ENCODE measurements at places on chromosomes 5 and 9.
A peak's percentile ranks its signal among the peaks of the same experiment; 100 is the strongest.

- DNase-seq = no peak
These were observed 334.7 kb downstream of the FBXL7 start for GRCh38 chr5:15834596-15835245.

GRCh38 chr9:111601237-111602018 lies 2.0 kb upstream of the PTGR1 start:
- no peak for DNase-seq

- peak; percentile 47 for DNase-seq
These were observed 113.4 kb downstream of the SYK start for GRCh38 chr9:90914868-90915483.

DNA sequence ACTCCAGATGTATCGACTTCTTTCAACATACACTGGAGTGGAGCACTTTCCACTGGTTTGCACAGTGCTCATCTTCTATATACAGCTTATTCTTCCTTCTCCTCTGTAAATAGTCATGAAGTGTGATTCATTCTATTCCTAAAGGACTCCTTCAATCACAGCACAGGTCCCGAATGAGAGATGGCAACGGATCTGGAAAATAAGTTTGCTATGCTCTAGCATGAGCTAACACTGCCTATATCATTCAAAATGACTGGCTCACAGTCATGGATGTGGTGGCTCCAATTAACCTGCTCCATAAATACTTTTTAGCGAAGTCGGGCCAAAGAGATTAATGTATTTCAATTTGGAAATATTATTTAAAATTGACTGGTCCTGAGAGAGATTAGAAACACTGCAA lies 272.1 kb upstream of the CDH6 start:
- no peak for DNase-seq

GRCh38 chr9:15371448-15371845 lies 51.2 kb upstream of the SNAPC3 start:
- DNase-seq = no peak

DNA sequence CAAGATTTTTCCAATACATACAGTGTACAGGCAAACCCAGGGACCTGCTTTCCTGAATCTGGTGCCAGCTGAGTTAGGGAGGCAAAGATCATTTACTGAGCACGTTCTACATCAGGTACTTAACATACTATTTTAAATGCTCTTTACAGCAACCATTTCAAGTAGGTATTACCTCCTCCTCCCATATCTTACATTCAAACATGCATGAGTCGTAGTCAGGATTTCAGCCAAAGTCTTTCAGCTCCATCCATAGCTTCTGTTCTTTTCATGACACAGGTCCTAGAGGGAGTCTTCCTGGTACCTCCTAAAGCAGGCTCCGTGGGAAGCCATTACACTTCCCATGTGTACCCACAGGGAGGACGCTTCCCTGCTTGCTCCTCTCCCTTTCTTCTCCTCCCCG lies 11.7 kb downstream of the KCNV2 start:
- no peak for DNase-seq

- no peak for DNase-seq
These were observed 6.2 kb downstream of the EXOC3 start for GRCh38 chr5:449151-449550.

DNA sequence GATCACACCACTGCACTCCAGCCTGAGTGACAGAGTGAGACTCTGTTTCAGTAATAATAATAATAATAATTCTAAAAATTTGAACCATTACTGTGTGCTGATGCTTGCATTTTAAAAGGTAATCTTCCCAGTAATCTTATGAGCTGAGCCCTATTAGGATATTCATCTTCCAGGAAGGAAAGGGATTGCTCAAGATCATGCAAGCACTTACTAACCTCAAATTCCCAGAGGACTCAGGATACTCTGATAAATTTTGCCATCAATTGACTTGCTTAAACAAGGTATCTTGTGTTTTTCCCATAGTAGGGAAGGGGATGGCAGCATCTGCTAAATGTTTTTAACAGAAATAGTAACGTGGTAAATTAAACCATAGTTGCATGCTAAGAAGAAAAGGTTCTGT lies 176.4 kb upstream of the MRPS30 start:
- no peak for DNase-seq

DNA sequence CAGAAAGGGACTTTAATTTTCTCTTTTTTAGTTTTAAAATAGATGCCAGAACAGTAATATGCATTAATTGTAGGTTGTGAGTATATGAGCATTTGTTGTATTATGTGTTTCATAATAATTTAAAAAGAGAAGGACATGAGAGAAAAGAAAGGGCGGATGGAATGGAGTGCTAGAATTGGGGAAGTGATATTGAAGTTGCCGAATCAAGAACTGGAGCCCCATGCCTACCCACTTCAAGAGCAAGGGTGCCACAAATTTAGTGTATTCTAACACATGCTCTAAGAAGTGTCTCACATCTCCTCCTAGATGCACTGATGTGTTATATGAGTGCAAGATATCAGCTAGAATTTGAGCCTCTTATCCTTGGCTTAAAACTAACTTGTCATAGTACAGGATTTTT lies 43.6 kb upstream of the FYB1 start:
- DNase-seq = no peak

- no peak for DNase-seq
These were observed 69.8 kb downstream of the MRPL36 start for GRCh38 chr5:1729641-1730486.

- peak; percentile 30 for DNase-seq
These were observed 12.9 kb downstream of the CXCL14 start for GRCh38 chr5:135565725-135566421.

GRCh38 chr5:76477571-76477970 lies 74.5 kb downstream of the IQGAP2 start:
- DNase-seq = no peak

- DNase-seq = no peak
These were observed 5.7 kb upstream of the DOCK2 start for GRCh38 chr5:169631360-169631759.

DNA sequence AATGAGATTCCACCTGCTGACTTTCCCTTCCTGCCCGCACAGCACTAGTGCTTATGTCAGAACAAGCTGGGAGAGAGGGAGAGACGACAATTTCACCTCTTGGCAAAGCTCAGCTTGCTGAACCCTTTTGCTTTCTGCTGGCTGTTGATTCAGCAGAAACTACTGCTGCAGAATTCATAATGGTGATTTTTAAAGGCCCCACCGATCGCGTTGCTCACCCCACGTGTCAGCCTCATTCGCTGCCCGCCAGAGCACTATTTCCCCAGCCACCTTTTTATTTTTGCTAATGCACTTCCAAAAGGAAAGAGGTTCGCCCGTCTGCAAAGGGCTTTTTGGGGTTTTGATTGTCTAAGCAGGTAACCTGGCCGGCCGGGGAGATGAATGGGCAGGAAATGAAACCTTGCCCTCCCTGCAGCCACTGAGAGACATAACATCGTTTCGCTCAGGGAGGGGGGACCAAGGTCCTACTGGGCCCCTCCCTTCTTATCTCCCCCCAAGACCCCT lies 1.3 kb downstream of the PPP2R2B start:
- DNase-seq = no peak

- no peak for DNase-seq
These were observed 95.7 kb upstream of the EGFLAM start for GRCh38 chr5:38162625-38163024.

- no peak for DNase-seq
These were observed 24.4 kb downstream of the CYFIP2 start for GRCh38 chr5:157290156-157290980.

DNA sequence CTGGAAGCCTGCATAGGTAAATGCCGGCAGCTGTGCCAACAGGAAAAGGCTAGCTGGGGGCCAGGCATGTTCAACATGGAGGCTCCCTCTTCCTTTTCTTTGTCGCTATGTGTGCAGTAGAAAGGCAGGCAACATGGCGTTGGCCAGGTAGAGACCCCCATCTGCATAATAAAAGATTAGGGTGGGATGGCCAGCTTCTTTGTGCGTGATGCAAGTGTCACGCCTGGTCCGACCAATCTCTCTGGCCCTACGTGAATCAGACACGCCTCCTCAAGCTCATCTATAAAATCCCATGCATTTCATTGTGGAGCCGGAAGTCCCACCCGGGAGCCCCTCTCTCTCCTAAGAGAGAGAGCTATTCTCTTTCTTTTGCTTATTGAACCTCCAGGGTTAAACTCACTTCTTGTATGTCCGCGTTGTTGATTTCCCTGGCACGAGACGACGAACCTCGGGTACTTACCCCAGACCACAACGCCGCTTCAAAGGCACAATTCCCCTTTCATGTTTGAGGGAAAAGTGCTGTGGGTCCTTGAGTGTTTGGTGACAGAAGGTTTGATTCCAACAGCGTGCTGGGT lies 25.0 kb upstream of the C5orf47 start:
- no peak for DNase-seq

DNA sequence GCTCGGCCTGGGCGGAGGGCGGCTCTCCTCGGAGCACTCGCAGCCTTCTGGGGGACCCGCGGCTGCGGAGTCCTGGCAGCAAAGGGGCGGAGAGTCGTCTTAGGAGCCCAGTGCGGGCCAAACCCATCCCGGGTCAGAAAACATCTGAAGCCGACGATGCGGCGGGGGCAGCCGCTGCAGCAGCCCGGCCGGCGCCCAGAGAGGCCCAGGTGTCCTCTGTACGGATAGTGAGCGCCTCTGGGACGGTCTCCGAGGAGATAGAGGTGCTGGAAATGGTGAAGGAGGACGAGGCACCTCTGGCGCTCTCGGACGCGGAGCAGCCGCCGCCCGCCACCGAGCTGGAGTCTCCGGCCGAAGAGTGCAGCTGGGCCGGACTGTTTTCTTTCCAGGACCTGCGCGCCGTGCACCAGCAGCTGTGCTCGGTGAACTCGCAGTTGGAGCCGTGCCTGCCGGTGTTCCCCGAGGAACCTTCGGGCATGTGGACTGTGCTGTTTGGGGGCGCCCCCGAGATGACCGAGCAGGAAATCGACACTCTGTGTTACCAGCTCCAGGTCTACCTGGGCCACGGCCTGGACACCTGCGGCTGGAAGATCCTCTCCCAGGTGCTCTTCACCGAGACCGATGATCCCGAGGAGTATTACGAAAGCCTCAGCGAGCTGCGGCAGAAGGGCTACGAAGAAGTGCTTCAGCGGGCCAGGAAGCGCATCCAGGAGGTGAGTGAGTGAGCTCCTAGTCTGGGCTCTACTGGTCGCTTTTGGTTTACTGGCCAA lies 1.2 kb downstream of the JMY start:
- DNase-seq = no peak

DNA sequence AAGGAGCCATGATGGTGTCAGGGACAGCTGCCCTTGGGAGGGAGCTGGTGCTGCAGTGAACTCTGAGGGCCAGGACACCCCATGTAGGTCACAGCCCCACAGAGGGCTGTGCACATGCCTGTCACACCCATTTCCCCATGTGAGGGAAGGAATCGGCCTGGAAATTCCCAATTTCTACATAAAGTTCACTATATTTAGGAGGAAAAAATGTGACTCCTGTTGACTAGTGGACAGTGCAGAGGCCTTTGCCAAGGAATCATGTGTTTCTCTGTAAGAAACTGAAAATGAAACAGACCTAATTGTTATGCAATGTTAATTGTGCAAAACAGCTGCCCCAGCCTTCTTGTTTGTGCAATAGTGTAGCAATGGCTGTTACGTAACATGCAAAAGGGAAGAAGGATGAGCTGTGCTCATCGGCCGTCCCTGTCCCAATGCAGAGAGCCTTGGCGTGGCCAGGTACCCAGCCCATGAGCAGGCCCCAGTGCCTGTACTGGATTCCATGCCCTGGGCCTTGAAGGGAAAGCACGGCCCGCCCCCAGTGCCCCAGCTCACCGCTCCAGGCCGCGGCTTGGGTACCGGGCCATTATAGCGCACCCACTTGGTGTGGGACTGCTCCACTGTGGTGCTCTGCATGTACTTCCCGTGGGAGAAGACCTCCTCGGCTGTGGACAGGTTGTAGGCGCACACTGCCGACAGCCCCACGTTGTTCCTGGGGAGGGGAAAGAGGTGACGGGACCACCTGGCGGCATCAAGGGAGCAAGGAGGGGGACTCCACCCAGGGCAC lies 70.0 kb downstream of the SECISBP2 start:
- DNase-seq = no peak

- DNase-seq = no peak
These were observed 280.2 kb downstream of the SEMA5A start for GRCh38 chr5:9265441-9266287.

DNA sequence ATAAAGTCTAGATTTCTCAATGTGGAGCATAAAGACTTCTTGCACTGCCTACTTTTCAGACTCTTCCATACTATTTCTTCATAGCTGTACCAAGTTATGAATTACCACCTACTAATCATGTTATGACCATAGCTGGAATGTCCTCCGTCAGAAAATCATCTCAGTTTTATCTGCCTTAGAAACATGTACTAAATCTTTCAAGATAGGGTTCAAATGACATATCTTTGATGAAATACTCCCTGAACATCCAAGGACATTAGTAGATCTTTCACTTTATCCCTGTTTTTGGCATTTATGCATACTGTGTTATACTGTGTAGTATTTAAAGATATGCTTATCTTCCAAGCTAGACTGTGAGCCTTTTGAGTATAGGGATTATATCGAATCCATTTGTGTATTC lies 49.6 kb upstream of the MEF2C start:
- no peak for DNase-seq

DNA sequence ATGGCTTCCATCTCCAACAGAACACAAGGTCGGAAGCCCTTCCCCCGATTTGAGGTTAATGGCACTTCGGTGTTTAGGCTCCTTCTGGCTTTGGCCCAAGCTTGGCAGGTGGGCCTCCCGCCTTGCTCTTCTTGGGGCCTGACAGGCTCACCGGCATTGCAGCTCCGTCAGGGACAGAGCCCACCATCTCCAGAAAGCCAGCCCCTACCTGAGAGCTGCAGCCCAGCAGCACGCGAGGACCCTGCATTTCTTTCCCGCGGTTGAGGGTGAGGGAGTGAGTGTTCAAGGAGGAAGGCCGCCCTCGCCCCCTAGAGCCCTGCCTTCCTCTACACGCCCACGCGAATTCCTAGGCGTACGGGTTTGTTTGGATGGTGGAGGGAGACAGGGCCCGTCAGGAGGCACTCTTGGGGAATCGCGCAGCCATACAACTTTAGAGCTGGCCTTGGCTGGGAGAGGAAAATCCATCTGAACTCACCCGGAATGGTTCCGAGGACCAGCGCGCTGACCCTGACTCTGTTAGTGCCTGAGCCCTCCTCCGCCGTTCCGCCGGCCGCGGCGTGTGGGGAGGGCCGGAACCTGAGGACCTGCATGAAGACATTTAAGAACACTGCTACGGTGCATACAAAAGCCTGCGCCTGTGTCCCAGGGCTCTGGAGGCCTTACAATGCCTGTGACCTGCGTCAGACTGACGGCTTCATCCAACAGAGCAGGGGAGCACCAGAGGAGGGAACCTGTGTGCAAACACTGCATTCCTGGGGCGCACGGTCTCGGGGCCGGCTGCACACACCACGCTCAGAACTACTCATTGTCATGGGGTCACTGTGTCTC lies 73.8 kb downstream of the MRPL36 start:
- no peak for DNase-seq

GRCh38 chr5:73908846-73909245 lies 282.9 kb downstream of the ARHGEF28 start:
- no peak for DNase-seq

DNA sequence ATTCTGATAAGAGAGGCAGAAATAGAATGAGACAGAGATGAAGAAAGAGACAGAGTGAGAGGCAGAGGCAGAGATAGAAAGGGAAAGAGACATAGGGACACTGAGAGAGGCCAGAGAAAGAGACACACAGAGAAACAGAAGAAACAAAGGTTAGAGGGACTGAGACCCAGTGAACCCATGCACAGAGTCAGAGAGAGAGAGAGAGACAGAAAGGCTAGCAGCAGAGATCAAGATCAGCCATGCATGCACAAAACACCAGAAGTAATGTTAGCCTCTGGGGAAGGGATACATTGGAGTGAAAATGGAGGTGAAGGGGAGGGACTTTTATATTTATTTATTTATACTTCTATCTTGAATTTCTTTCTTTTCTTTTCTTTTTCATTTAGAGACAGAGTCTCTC lies 14.1 kb upstream of the SPARC start:
- no peak for DNase-seq

GRCh38 chr9:108687006-108687987 lies 168.5 kb downstream of the ACTL7B start:
- DNase-seq = no peak
